ENCODE measurements at places on chromosomes 1 and 21. TPM values are rescaled to one million over a fixed set of nuclear protein-coding genes. Genes with fewer than 3 reads are reported as not detected.

The PTPN22 gene
- 1.7 TPM for total RNA-seq

The AK2 gene
- total RNA-seq = 118 TPM

The CELA2B gene
- not detected for total RNA-seq

The AADACL4 gene
- not detected for total RNA-seq
